Tibial nerve (tissue), 4 donors: ENCODE measurements at places on chromosomes 2 and 18. TPM values are rescaled to one million over a fixed set of nuclear protein-coding genes. Genes with fewer than 3 reads are reported as not detected.

- DNase-seq, result no peak
- H3K27ac ChIP-seq, result no peak overlapping the region
- H3K4me1 ChIP-seq, result no peaks in the 10 kb centered on the region
- no peaks in the 10 kb centered on the region for H3K27me3 ChIP-seq
- no peaks in the 10 kb centered on the region for H3K36me3 ChIP-seq
- H3K4me3 ChIP-seq, result no peak overlapping the region
Measured at GRCh38 chr18:28820353-28820752, 643.4 kb upstream of the CDH2 start.

- no peaks in the 10 kb centered on the region for H3K27me3 ChIP-seq
- DNase-seq, result no peak
- H3K4me1 ChIP-seq, result no peaks in the 10 kb centered on the region
- no peak overlapping the region for H3K4me3 ChIP-seq
- H3K36me3 ChIP-seq, result peaks cover 62% of the 10 kb centered on the region
Measured at GRCh38 chr2:8737571-8738175, 55.8 kb downstream of the ID2 start.

GRCh38 chr2:168244318-168244717 lies 3.1 kb downstream of the STK39 start:
- DNase-seq, result no peak
- H3K27me3 ChIP-seq, result no peaks in the 10 kb centered on the region
- H3K36me3 ChIP-seq, result no peaks in the 10 kb centered on the region
- no peak overlapping the region for H3K4me3 ChIP-seq
- peaks cover 15% of the 10 kb centered on the region for H3K4me1 ChIP-seq

GRCh38 chr18:12326711-12327460 lies 18.8 kb downstream of the TUBB6 start:
- H3K4me3 ChIP-seq, result no peak overlapping the region
- DNase-seq, result no peak
- H3K27me3 ChIP-seq, result no peaks in the 10 kb centered on the region
- no peaks in the 10 kb centered on the region for H3K4me1 ChIP-seq

The TNS1 gene
- 588 TPM for total RNA-seq
